ENCODE measurements at places on chromosomes 6 and 20.

DNA sequence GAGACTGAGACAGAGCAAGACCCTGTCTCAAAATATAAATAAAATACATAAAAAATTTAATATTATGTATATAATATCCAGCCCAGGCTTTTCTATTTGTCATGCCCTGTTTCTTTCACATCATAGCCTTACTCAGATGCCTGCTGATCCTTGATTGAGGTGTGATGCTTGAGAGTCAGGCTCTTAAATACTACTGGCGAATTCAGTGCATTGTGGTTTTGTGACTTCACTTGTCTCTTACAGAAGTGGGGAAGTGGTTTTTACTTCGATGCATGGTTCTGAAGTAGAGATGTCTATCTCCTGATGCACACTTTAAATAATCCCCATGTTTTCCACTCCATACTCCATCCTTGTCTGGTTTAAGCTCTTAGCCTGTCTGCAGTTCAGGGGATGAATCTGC lies 29.1 kb downstream of the ASXL1 start:
- DNase-seq, result no peak

DNA sequence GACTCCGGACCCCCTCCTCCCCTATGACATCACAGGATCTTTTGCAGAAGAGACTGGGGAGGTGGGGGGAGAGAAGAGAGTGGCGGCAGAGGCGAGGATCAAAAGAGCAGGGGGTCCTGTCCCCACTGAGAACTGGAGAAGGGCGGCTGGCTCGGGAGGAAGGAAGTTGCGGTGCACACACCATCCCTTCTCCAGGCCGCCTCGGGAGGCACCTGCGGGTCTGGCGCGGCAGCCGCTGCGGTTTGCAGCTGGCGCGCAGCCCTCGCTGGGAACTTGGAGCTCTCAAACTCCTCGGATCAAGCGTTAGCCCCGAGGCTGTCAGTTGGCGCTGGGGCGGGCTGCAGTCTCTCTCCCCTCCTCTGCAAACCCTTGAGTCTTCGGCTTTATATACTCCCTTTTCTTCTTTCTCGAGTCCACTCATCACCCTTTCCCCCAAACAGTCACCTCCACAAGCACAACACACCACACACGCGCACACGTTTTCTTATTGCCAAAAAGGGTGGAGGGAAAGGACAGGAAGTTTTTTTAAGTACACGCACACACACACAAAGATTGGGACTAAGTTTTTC lies 180.7 kb downstream of the TBXT start:
- DNase-seq, result no peak

DNA sequence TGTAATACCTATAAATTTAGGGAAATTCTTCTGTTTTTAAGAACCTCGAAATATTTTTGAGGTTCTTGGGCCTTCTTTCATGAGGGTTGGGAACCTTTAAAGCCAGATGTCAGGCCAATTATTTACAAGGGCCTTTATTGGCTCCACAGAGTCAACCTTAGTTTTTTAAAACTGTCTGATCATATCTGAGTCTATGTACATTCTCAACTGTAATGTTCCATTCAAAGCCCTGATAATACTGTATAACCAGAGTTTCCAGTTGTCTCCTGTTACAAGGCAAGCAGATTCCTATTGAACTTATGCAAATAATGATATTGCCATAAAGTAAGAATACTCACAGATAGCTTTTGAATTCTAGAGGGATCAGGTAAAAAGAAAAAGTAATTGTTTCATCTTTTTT lies 545.5 kb downstream of the EPM2A start:
- DNase-seq, result no peak

GRCh38 chr6:27800731-27801373 lies 111.3 kb downstream of the OR2B2 start:
- no peak for DNase-seq

GRCh38 chr6:89145956-89146717 lies at the start of gene PM20D2:
Gene PM20D2 (plus strand): TSS chr6:89146055. CDS start chr6:89146145, 90 bp downstream.
- peak; percentile 51 for DNase-seq

- DNase-seq, result no peak
Measured at GRCh38 chr20:15033269-15033668, 695.9 kb upstream of the FLRT3 start.

DNA sequence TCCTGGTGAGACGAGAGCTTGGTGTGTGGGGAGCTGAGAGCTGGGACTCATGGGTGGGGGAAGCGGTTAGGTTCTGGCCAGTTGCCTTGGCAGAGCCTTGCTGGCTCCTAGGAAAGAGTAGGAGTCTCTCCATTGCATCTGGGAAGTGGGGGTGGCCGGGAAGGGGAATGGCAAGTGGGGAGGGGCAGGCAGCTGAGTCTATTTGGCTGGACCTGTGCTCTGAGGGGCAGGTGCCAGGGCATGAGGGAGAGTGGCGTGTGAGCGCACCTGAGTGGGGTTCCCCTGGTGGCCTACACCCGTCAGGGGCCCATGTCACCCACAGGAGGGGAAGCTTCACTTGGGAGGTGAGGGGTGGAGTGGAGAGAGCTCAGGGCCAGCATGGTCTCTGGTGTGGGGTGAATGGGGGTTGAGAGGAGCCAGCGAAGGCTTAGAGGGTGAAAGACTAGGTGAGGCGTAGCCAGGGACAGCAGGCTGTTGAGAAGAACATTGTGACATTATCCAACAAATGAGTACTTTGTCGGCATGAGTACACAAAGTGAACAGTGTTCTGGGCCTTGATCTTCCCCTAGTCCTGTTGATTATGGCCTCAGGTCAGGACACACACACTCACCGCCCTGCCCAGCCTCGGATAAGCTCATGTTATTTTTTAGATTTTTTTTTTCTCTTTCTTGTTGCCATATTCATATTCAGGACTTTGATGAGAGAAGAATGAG lies 59.8 kb downstream of the FAM120B start:
- no peak for DNase-seq

DNA sequence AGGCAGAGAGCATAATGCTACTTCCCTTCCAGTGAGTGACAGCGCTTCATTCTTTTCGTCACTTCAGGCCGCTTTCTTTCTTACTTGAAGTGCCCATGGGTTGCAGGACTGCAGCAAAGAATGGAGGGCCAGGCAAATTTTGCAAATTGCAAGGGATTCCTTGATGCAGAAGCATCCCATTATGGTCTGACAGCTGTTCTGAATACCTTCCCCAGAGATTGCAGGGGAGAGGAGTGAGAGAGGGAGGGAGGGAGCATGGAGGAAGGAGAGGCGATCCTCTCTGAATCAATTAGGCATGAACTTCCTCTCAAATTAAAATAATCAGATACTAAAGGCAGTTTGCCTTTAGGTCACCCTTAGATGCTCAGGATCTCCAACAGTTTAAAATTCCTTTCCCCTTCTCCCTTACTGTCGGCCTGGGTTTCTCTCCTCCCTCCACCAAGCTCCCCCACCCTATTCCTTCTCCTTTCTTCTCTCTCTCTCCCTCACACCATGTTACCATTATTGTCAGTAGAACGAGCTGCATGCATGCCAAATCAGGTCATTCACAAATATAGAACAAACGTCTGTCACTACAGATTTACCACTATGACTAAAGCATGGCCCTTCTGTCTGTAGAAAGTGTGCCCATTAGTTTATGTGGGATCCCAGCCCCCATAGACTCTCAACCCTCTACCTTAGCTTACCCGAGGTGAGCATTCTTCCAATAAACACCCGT lies 289.2 kb downstream of the CD83 start:
- DNase-seq, result no peak

DNA sequence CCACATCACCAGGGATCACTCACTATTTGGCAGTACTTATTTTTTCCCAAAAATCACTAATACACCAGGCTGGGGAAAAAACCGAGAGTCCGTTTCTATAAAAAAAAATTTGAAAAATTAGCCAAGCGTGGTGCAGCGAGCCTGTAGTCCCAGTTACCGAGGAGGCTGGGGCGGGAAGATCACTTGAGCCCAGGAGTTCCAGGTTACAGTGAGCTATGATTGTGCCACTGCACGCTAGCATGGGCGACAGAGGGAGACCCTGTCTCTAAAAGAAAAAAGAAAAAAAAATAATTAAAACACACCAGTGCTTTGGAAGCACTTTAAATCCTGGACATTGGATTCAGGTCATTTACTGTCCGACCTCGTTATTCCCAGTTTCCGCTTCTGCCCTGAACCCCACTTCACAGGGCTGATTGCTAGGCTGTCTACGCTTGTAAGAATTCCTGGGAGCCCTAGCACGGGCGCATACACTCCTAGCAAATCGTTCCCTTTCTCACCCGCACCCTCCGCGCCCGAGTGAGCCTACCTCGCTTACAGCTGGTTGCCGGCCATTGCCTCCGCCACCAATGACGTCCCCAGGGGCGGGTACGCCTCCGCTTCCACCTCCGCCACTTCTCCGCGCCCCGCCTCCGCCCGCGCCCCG lies at the start of gene TPMT:
Gene TPMT (minus strand): TSS at position 571 of the 643 bp plus-strand sequence. CDS start 5,950 bp downstream, outside the sequence.
- no peak for DNase-seq
